ENCODE measurements at places on chromosomes 1 and 21. TPM values are rescaled to one million over a fixed set of nuclear protein-coding genes. Genes with fewer than 3 reads are reported as not detected.

DNA sequence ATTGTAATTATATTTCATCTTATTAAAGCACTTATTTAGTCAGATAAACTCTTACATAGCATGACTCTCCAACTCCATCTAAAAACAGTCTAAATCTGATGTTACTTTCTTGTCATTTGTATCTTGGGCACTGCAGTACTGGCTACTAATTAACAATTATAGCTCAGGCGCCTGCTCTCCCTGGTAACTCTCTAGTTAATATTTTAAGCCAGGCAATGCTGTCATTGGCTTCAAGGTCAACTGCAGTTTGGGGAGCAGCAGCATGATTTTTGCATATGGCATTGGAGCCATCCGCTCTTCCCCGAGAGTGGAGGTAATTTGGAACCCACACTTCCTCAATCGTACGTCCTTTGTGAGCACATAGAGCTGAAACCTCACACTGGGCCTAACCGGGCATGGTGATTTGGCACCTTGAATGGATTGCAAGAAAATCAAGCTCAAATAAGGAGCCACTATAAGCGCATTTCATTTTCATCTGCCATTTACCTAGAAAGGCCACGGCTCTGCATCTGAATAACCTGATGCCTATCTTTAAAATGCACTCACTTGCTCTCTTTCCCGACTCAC is 187.7 kb downstream of the KAZN start:
- DNase-seq: no peak

DNA sequence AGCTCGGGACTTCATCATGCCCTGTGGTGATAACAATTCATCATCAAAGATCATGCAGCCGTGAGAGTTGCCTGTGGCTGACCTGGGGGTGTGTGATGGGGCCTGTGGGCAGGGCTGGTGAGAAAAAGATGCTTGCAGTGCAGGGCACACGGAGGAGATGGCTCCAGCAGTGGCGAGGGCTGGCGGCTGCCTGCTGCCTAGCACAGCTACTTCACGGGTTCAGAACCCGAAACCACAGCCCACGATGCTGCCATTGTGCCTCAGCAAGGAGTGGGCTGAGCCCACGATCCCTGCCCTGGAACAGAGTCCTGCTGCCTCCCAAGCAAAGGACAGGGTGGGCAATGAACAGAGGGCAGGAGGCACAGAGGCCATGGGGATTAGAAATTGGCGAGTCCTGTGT is 631 bp upstream of the KRTAP10-9 start:
- DNase-seq: no peak

The PLCH2 gene
- polyA plus RNA-seq: 0.63 TPM

The FNDC10 gene
- polyA plus RNA-seq: 2.0 TPM

GRCh38 chr1:21003281-21004045 is 173.2 kb downstream of the EIF4G3 start:
- no peak for DNase-seq
